ENCODE measurements at places on chromosomes 6 and 20.
A peak's percentile ranks its signal among the peaks of the same experiment; 100 is the strongest.

GRCh38 chr6:75081047-75081446 lies 124.8 kb downstream of the COL12A1 start:
- DNase-seq = no peak

DNA sequence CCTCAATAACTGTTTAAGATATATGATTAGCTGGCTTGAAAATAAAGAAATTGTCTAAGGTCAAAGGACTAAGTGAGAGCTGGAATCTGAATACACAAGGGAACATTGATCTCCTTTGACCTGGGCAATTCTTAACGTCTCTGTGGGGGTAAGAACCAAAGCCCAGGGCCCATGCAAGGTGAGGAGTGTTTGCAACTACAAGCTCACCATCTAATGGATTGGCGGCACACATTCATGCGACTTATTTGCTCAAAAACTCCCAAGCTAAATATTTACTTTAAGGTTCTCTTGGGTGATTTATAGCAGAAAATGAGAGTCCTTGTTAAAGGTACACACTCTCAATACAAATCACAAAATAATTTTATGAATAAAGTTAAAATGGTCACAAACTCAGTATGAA lies 392.0 kb upstream of the FLRT3 start:
- no peak for DNase-seq

- DNase-seq = no peak
Measured at GRCh38 chr6:162777091-162777490, 49.3 kb downstream of the PACRG start.

DNA sequence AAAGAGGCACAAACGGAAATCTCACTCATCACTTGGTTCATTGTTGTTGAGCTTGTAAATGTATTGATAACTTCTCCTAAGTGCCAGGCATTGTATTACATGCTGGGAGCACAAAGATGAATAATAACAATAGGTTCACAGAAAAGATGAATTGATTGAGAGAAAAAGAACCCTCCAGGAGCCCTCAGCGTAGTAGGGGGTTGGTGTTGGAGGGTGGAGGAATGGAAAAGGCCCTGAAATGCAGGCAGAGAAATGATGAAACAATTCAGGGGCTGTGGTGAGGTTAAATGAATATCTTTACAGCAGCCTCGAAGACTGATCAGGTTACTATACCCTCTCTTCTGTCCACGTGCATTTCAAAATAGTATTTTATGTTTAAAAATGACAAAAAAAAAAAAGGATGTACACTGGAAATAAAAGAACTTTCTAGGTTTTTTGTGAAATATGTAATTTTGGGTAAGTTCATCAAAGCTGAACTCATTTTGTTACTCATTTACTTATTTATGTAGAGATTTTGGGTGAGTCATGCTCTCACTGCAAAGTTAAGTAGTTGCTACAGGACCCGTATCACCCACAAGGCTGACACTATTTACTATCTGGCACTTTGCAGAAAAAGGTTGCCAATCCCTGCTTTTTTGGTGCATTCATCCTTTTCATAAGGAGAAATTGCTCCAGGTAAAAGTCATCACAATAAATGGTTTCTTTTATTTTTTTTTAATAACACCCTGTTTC lies 277.3 kb downstream of the ZNF217 start:
- no peak for DNase-seq

GRCh38 chr6:170243386-170243785 lies 47.5 kb downstream of the DLL1 start:
- DNase-seq = no peak

DNA sequence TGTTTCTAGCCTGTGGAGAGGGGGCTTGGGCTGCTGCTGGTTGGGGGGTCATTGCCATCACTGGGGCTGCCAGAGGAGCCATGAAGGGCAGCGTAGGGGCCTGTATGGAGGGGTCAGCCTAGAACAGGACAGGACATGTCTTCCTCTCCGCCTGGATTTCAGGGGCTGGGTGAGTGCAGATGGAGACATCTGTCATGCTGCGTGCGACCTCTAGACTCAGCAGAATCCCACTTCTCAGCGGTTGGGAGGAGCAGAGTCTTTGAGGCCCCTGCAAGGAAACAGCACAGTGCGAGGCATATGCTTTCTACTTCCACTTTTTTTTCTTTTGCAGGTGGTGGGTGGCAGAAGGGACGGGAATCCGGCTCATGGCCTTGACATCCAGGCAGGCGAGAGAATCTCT lies 67.9 kb downstream of the EZR start:
- no peak for DNase-seq

- DNase-seq = no peak
Measured at GRCh38 chr6:52283111-52283510, 1.4 kb downstream of the MCM3 start.

DNA sequence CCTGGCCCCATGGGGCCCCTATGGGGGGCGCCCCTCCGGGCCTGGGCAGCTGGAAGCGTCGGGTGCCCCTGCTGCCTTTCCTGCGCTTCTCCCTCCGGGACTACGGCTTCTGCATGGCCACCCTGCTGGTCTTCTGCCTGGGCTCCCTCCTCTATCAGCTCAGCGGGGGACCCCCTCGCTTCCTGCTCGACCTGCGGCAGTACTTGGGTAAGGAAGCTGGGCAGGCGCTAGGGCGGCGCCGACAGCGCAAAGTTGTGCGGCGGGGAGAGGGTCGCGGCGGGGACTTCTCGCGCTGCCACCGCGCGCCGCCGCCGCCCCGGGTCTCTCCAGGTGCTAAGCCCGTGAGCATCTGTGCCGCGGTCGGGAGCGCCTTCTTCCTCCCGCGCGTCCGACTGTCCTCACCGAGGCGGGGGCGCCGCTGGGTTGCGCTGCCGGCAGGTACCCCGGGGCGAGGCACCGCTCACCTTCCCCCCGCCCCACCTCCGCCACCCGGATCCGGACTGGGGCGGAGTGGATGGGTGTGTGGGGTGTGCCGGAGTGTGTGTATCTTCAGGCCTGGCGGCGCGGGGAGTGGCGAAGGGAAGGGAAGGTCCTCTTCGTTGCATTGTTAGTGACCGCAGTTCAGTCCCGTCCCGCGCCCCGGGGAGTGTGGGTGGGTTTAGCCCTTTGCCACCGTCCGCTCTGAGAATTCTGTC lies 788 bp downstream of the UST start:
- peak; percentile 67 for DNase-seq

DNA sequence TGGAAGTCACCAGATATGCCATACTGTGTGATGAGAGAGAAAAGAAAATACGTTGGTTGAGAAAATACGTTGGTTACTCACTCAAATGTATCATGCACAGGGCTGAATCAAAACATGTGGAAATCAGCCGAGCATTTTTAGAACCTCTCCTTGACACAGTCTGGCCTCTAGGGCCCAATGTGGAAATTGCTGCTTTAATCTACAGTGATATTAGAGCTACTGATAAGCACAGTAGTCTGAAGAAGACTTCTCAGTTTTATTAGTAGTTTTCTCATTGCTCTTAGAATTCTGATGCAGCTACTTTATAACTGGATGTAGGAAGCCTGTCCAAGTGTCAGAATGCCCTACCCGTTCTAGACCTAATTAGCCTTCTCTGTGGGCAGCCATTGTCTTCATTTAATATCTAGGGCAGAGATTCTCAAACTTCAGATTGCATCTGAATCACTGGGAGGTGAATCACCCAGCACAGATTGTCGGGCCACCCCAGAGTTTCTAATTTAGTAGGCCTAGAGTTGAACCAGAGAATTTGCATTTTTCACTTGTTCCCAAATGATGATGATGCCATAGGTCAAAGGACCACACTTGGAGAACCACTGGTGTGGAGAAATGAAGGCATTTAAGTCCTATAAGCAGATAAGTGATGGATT lies 229.1 kb downstream of the PLCB1 start:
- no peak for DNase-seq

GRCh38 chr6:38270367-38270766 lies 369.4 kb downstream of the BTBD9 start:
- no peak for DNase-seq

- DNase-seq = no peak
Measured at GRCh38 chr6:16849988-16850680, 88.9 kb upstream of the ATXN1 start.

DNA sequence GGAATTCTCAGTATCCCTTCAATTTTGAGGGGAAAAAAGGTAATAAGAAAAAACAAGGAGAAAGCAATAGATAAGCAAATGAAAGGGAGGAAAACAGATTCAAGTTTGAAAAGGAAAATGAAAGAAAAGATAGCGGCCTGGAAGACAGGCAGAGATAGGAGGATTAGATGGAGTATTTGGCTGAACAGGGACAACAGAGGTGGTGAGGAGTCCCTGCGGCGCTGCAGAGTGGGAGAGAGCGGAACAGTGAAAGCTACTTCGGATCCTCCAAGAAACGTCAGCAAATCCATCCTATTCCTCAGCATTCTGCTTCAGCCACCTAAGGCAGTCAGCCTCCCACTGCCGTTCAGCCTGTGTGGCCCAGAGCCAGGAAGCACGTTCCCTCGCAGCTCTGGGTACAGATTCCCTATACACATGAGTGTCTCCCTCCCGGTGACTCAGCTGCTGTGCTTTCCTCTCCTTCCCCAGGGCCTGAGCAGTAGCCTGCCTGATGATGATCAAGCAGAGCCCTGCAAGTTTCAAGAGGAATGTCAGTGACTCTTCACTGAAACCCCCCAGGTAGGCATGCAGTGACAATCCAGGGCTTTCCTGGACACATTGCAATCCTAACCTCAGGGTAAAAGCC lies 43.4 kb upstream of the CDYL start:
- peak; percentile 16 for DNase-seq

GRCh38 chr6:163687075-163687474 lies 272.6 kb downstream of the QKI start:
- DNase-seq = no peak

GRCh38 chr6:159400826-159401225 lies 231.6 kb downstream of the FNDC1 start:
- no peak for DNase-seq

DNA sequence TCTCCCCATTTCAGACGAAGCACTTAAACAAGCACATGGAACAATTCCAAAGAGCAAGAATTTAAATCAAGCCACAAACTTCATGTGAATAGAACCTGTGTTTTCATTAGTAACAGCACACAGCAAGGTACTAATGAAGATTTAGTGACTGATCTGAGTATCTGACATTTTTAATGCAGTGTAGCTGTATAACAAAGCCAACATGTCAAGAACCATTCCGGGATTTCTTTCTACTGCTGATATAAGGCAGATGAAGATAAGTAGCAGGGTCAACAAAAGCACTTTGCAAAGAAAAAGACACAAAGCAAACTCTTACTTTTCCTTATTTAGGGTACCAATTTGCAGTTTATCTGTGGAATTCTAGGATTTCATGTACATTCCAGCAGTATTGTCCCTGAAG lies 11.3 kb downstream of the SLC17A5 start:
- DNase-seq = no peak

DNA sequence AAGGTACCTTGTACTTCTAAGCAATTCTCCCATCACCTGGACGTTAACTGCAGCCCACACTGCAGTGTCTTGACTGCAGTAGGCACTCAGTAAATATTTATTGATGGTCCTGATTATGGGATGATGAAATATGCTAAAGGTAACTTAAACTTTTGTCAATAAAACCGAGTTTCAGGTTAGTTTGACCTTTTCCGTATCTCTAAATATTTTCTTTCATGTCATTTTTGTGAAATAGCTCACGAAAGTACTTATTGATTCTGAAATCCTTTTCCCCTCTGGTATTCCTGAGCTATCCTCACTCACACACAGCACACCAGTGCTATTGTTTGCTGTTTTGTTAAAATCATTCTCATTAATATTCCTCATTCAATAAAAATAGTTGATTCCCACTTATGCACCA lies 149.4 kb upstream of the ESR1 start:
- no peak for DNase-seq

DNA sequence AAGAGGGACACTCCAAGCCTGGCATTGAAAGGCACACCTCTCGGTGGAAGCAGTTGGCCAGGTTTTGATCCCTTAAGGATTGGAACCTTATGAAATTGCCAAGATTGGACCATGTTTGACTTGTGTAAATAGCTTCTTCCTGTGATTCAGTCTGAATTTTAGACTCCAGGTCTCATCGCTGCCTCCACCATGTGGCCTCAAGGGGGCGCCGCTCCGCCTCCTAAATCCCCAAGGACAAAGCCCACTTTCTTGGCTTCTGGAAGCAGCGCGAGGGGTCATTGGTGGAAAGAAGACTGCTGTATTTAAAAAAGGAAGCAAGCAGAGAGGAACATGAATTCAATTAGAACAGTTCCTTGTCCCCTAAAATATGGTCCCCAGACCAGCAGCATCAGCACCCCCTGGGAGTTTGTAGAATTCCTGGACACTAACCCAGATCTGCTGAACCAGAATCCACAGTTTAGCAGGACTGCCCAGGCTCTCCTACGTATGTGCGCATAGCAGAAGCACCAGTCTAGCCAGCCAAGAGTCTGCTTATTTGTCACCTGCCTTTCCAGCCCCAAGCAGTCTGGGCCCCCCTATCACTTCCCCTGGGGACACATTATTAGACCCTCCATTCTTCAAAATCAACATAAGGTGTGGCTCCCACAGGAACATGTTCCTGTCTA lies 108.5 kb downstream of the LY86 start:
- DNase-seq = no peak

DNA sequence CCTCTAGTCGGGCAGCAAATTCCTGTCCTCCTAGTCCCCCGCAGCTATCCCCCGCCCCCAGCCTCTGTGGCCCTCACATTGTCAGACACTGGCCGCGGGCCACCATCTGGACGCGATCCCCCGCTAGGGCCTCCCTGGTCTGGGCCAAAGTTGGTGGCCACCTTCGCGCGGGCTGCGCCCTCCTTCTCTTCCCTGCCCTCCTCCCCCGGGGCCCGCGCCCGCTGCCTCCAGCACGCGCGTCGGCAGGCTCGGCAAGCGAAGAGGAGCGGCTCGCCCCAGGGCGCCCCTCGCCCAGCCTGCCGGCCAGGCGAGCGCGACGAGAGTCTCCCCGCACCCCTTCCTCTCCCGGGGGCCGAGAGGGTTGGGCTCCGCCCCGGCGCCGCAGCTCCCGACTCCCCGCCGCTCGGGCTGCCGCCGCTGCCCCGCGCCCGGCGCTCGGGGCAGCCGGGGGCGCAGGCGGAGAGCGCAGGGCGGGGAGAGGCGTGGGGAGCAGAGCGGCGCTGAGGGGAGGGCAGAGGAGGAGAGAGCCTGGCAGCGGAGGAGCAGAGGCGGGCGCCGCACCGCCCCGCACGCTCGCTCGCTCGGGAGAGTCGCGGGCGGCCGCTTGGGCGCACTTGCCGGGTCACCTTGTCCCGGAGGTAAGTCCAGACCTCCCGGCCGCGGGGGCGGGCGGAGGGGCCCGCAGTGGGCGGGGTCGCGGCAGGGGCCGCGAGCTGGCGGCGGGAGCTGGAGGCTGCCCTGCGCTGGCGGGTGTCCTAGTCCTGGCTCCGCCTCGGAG lies at the start of gene SYNDIG1:
SYNDIG1 (plus strand) TSS at position 514 of the 778 bp plus-strand sequence. CDS start 73,469 bp downstream, outside the sequence.
- peak; percentile 75 for DNase-seq

- no peak for DNase-seq
Measured at GRCh38 chr6:72916906-72917305, 295.0 kb downstream of the KCNQ5 start.

- no peak for DNase-seq
Measured at GRCh38 chr20:60020251-60020650, 62.0 kb downstream of the CDH26 start.

DNA sequence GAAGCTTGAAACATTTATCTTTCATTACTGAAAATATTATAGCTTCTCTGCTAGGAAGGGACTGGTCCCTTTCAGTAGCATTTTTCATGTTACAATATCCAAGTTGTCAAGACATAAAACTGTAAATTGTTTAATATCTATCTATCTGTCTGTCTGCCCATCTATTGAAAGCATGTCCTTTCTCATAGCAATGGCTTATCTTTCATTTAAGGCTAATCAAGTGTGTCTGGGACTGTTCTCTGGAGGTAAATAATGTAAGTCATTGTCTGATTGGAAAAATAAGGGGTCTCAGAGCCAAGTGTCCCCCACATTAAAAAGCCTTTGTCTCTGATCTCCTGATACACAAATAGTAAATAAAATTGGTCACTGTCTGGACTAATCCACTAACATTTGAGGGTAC lies 135.5 kb downstream of the PKHD1 start:
- no peak for DNase-seq

- no peak for DNase-seq
Measured at GRCh38 chr20:62837790-62838127, 20.9 kb downstream of the COL9A3 start.
